ENCODE measurements at places on chromosomes 3 and 15.

- DNase-seq, result no peak
Observed at GRCh38 chr3:195758721-195759353, 38.1 kb downstream of the MUC20 start.

DNA sequence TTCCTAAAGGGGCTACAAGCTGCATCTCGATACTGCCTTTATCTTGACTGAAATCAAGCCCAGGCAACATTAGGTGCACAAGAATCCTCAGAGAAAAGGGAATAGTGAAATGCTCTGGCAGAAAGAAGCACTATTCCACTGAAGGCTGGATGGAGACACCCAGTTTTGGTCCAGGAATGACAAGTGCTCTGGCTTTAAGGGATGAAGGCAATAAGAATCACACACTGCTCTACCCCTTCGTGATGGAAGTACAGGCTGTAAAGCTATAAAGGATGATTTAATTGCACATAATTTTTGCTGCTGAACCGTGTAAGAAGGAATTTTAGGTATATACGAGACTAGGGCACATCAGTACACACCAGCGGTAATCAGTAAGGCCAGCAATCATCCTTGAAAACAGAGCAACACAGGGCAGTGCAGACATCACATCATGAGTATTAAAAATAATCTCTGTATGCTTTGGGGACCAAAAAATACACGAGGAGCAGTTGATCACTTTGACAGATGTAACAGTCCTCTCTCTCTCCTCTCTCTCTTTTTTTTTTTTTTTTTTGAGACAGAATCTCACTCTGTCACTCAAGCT, 414.6 kb upstream of the TBL1XR1 start:
- DNase-seq, result no peak

DNA sequence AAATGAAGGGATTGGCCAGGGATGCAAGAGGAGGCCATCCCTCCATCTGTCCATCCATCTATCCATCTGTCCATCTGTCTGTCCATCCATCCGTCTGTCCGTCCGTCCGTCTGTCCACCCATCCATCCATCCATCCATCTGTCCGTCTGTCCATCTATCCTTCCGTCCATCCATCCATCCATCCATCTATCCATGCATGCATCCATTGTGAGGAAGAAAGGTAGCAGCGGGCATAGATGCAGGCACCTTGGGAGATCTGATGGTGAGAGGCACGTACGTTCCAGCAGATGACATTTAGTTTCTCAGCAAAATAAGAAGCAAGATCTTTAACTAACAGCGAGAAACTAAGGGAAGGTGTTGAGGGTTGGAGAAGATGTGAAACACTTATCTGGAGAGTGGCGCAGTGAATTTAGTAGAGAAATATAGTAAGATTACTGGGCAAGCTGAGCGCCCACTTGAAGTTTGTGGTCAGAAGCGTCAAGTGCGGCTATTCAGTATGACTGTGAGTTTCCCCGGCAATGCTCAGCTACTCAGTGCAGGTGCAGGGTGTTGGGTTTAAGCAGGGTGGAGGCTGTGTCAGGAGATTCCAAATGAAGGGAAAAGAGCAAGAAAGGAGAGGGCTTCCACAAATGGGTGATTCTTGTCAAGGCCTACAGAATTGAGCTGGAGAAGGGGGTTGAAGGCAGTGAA, 22.4 kb upstream of the SRP14 start:
- DNase-seq, result no peak

GRCh38 chr3:65425880-65426279, 612.8 kb downstream of the MAGI1 start:
- DNase-seq, result no peak

DNA sequence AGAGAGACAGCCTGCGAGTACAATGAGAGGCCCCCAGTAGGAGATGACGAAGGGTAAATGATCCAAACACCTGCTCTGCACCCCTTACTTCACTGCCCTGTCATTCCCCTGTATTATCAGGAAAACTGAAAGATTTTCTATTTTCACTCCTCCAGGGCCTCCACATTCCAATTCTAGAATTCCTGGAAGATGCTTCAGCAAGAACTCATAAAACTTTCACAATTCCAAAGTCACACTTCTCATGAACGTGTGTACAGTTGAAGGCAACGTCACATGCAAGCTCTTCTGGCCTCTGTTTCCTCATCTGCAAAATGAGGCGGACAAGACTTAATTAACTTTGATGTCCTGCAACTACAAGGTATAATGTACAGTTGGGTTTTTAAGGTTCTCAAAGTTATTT, 62.8 kb upstream of the SPATA12 start:
- DNase-seq, result no peak

- DNase-seq, result no peak
Observed at GRCh38 chr3:87199628-87200027, 27.5 kb upstream of the CHMP2B start.
